ENCODE measurements at places on chromosomes 5 and 9.

GRCh38 chr9:99253772-99254431 is 31.8 kb downstream of the SEC61B start:
- DNase-seq = peak; percentile 15

DNA sequence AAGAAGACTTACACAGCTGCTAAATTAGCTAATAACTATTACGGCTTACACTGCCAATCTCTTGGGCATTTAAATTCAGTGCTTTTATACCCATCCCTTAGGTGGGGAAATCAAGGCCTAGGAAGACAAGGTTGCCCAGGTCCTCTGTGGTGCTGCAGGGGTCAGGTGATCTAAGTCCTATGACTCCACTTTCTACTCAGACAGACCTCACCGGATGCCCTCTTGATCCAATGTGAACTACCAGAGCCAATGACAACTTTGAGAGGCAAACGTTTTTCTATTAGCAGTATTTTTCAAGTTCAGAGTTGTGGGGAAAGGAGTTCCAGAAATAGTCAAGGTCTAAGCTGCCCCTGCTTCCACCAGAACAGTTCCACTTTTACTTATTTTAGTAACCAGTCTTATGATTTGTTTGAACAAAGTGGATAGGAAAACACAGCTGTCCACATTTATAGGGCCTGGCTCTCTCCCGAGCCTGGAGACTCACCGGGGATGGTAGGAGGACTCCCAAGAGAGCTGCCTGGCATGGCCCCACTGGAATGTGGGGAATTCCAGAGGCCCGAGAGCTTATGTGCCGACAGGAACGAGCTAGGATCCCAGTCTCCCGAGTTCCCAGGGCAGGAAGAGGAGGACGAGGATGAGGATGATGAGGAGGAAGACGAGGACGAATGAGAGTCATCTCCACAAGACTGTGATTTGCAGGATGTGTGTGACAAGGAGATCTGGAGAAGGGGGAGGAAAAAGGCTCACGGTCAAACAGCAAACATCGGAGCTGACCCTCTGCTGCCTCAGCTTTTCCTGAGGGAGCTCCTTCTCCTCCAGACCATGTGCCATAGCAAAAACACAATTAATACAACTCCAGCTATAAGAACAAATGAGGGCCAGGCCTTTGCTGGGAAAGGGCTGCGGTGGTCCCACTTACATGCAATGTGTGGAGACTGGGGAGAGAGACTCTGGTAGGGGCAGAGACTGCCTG is 16.7 kb downstream of the FAM193B start:
- peak; percentile 74 for DNase-seq

DNA sequence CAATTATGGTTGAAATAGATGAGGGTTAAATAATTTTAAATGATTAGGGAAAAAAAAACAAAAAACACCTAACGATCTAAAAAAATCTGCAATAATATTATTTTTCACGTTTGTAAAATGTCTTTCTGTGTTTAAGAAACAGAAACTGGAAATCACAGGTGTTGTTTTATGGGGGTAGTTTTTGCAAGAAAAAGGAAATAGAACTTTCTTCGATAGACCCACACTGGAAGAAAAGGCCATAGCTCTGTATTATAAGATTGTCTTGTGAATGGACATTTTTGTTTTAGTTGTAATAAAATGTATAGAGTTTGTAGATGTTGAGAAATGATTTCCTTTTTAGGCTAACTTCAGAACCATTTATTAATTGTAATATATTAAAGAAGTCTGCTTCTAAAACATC is 5.5 kb downstream of the CSNK1G3 start:
- no peak for DNase-seq

GRCh38 chr5:139593716-139594319 is 32.7 kb downstream of the UBE2D2 start:
- DNase-seq = peak; percentile 48

GRCh38 chr5:128436749-128437188 is 101.3 kb downstream of the FBN2 start:
- peak; percentile 25 for DNase-seq

GRCh38 chr5:169960659-169961058 is 19.6 kb downstream of the INSYN2B start:
- DNase-seq = no peak

GRCh38 chr5:147675168-147675567 is 107.4 kb downstream of the JAKMIP2 start:
- DNase-seq = no peak

GRCh38 chr5:101539315-101539714 is 636.2 kb upstream of the ST8SIA4 start:
- no peak for DNase-seq

DNA sequence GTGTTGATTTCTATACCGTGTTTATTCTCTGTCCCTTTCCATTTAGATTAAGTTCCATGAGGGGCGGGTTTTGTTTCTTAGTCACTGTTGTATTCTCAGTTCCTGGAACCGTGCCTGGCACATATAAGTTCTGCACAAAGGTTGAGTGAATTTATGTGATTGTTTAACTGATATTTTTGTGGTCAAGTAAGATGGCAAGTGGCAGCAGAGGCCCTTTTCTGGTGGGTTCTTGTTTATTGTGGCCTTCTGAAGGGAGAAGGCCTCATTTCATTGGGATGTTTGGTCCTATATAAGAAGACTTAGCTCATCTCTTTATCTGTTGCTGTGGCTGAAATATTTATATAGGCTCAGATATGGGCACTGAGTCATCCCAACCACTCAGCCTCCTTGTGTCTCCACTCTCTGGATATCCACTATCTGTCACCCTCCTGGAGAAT is 262.5 kb downstream of the PSAT1 start:
- no peak for DNase-seq

DNA sequence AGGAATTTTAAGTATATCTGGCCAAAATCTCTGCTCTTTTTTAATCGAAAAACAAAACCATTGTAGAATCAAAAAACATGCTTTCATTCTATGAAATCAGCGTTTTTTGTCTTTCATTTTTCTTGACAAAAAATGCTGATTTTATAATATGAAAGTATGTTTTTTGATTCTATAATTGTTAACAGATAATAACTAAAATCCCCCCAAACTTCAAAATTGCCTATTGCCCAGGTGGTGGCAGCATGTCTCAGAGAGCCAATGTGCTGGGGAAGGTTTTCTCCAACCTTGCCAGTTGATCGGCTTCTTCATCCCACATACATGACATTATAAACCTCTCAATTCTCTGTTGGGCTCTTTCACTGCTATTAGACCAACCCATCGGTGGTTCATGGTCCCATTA is 5.1 kb upstream of the SMIM15 start:
- peak; percentile 41 for DNase-seq

DNA sequence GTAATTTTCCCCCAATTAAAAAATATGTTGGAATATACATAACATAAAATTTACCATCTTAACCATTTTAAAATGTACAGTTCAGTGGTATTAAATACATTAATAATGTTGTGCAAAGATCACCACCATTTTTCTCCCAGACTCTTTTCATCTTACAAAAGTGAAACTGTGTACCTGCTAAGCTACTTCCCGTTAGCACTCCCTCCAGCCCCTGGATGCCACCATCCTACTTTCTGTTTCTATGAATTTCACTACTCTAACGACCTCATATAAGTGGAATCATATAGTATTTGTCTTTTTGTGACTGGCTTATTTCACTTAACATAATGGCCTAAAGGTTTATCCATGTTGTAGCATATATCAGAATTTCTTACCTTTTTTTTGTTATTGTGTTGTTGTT is 112.9 kb downstream of the HSPA4 start:
- DNase-seq = no peak

DNA sequence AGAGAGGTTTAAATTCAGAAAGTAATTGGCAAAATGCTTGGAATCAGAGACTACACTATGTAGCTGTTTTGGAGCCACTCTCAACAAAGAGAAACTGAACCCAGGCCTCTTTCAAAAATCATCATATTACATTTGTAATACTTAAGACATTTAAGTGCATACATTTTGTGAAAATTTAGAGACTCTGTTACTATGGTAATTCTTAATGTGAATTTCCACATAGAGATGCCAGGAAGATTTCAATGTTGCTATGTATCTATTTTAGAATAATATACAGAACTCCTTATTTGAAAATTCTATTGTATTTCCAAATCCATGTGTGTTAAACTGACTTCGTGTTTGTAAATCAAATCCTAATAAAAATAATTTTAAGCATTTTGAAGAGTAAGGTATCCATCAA is 1260.9 kb upstream of the C9orf72 start:
- DNase-seq = no peak

DNA sequence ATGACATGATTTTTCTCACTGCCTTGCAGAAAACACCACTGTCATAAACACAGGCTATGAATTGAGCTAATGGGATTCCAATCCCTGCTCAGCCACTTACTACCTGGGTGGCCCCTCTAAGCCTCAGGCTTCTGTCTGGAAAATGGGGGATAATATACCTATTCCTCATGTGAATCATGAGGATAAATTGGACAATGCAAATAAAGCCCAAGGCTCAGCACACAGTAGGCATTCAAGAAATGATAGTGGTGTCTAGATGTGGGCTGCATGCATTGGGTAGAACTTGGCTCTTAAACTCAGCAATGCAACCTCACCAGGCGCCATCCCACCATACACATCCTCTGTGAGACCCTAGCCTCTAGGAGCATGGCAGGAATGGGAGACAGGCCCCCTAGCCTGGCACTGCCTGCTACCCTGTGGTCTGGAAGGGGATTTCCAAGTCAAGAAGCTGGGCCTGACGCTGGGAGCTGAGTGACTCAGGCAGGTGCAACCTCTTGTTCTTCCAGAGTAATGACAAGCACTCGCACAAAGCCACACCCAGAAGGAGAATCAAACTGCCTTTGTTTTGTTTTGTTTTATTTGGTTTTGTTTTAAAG is 2.3 kb upstream of the TNIP1 start:
- peak; percentile 67 for DNase-seq

All from ACHN (cell line).